ENCODE measurements at places on chromosomes 12 and 14.

DNA sequence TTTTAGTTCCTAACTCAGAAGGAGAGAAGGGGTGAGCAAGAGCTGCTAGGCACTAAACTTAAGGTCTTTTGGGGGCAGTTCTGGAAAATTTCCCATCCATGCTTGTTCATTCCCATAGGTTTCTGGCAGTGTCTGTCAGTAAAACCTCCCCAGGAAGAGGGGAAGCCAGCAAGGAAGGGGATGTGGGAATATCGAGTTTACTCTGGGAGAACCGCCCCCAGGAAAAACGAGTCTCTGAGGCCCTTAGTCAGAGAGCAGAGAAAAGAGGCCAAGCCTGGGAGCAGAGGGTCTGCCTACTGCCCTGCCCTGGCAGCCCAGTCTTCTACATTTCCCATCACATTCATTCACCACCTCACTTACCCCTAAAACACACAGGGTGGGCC lies 55.9 kb downstream of the TMCC3 start:
- no peak for DNase-seq

- no peak for DNase-seq
Observed at GRCh38 chr14:20428010-20428365, 8.0 kb downstream of the KLHL33 start.

DNA sequence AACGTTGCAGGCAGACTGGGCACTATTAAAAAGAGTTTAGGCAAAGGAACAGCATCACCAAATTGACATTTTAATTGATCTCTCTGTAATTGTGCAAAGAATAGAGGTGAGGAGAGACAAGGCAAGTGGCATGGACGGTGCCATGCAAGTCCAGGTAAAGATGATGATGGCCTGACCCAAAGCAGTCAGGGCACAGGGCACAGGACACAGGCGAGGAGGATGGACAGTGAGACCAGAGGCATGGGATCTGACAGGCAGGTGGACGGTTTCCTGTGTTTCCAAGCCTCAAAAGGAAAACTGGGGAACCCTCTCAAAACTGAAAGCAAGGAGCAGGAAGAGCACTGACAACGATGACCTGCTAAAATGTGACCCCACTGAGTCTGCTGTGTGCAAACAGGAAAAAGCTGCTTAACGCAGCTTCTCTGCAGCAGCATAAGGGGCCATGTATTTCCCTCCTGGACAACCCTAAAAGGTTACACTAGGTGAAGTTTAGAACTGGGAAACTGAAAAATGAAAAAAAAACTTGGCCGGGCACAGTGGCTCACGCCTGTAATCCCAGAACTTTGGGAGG lies 50.9 kb downstream of the CLIP1 start:
- no peak for DNase-seq

GRCh38 chr12:880656-881055 lies 68.8 kb downstream of the RAD52 start:
- no peak for DNase-seq

DNA sequence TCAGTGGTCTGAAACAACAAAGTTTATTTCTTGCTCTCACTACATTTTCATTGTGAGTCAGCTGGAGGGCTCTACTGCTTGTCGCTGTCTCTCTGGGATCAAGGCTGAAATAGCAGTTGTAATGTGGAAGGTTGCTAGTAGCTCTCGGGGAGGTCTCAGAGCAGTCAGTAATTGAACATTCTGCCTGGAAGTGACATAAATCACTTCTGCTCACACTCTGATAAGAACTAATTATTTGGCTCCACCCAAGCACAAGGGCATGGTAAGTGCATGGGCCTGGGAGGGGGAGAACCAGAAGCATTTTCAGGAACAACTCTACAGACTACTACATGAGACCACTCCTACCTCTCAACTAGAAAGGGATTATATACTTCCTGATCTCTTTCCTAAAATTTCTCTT lies 128.2 kb downstream of the TMEM117 start:
- DNase-seq, result no peak

- no peak for DNase-seq
Observed at GRCh38 chr12:53201639-53202038, 5.4 kb downstream of the ITGB7 start.

Measured in GM12864 (cell line).